ENCODE measurements at places on chromosomes 3 and 15. TPM values are rescaled to one million over a fixed set of nuclear protein-coding genes. Genes with fewer than 3 reads are reported as not detected.

DNA sequence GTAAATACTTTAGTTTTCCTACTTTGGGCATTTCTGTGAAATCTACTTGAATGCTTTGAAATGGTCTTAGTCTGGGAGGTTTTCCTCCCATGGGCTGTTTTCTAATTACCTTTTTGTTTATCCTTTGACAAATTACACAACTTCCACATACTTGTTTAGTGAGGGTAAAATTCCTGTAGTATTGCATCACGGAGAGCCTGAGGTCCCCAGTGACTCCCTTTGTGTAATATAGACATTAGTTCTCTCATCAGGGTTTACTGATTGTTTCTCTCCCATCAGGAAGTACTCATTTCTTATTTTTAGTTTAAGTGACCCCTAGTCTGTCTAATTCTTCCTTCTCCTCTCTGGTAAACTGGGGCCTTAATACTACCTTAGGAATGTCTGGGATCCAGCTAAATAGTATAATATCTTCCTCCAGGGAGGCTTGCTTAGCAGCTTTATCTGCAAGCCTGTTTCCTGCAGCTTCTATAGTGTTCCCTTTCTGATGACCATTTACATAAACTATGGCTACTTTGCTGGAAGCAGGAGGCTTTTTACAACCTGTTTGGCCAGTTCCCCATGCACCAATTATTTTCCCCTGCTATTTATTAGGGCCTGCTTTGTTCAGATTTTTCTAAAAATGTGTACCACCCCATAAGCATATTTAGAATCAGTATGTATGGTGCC, 87.2 kb upstream of the XCR1 start:
- no peak overlapping the region for H3K27ac ChIP-seq
- H3K4me3 ChIP-seq = no peak overlapping the region
- H3K27me3 ChIP-seq = no peaks in the 10 kb centered on the region
- H3K4me1 ChIP-seq = peaks cover 10% of the 10 kb centered on the region
- H3K36me3 ChIP-seq = no peaks in the 10 kb centered on the region
- no peak for DNase-seq

- H3K27ac ChIP-seq = no peak overlapping the region
- no peak for DNase-seq
- no peak overlapping the region for H3K4me3 ChIP-seq
- no peaks in the 10 kb centered on the region for H3K4me1 ChIP-seq
These were observed 73.5 kb downstream of the RYR3 start for GRCh38 chr15:33384307-33384706.

GRCh38 chr15:91291673-91292072, 191.6 kb downstream of the SV2B start:
- H3K27ac ChIP-seq = no peak overlapping the region
- H3K4me3 ChIP-seq = no peak overlapping the region
- no peaks in the 10 kb centered on the region for H3K36me3 ChIP-seq
- H3K4me1 ChIP-seq = no peaks in the 10 kb centered on the region
- DNase-seq = no peak
- peaks cover 71% of the 10 kb centered on the region for H3K27me3 ChIP-seq

GRCh38 chr3:197331131-197331530, 32.7 kb upstream of the DLG1 start:
- no peak overlapping the region for H3K27ac ChIP-seq
- H3K36me3 ChIP-seq = no peaks in the 10 kb centered on the region
- no peaks in the 10 kb centered on the region for H3K27me3 ChIP-seq
- DNase-seq = no peak
- peaks cover 24% of the 10 kb centered on the region for H3K4me1 ChIP-seq

GRCh38 chr15:89533861-89534544, 37.6 kb upstream of the RHCG start:
- no peak for DNase-seq
- no peak overlapping the region for H3K4me3 ChIP-seq
- H3K36me3 ChIP-seq = no peaks in the 10 kb centered on the region
- H3K4me1 ChIP-seq = no peaks in the 10 kb centered on the region
- no peaks in the 10 kb centered on the region for H3K27me3 ChIP-seq

DNA sequence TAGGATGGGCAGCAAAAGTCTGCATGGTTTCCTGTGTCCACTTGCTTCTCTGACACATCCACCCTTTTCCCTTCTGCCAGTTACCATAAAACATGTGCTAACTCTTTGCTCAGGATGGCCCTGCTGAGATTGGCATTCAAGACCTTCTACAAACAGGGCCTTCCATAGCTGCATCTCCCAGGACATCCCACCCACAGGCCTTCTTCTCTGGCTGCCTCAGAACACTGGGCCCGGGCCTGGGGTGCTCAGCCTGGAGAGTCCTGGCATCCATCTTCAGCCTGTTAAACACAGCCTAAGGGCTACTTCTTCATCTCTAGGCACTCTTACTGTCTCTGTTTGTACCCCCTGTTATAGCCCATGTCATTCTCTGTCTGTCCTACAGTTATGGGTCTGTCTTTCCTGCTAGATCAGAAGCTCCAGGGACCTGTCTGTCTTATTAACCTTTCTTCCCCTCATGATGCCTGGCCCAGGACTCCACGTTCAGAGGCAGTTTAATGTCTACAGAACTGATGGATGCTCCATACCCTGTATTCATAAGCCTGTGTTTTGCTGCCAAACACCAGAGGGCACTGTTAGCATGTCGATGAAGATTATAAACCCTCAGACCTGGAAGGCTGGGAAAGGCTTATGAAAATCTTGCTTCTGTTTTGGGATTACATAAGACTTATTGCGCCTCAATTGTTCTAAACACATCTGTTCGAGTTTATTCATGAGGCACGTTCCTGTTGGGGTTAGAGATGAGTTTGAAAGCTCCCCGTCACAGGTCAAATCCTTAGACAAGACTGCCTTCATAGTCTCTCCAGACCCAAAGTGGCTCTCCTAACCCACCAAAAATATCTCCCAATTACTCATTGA, 16.5 kb downstream of the SEMA3G start:
- peaks cover 6% of the 10 kb centered on the region for H3K27me3 ChIP-seq
- peaks cover 21% of the 10 kb centered on the region for H3K4me1 ChIP-seq
- no peak for DNase-seq
- H3K27ac ChIP-seq = no peak overlapping the region
- no peaks in the 10 kb centered on the region for H3K36me3 ChIP-seq
- no peak overlapping the region for H3K4me3 ChIP-seq

- no peaks in the 10 kb centered on the region for H3K4me1 ChIP-seq
- DNase-seq = no peak
These were observed 25.8 kb downstream of the CHRM5 start for GRCh38 chr15:33994005-33994615.

Gene AMIGO3
- total RNA-seq = not detected

Gene NMD3
- 53.9 TPM for total RNA-seq

- no peak overlapping the region for H3K4me3 ChIP-seq
- H3K27me3 ChIP-seq = peaks cover 2% of the 10 kb centered on the region
- peaks cover 17% of the 10 kb centered on the region for H3K4me1 ChIP-seq
- no peak overlapping the region for H3K27ac ChIP-seq
These were observed 408.0 kb downstream of the NAALADL2 start for GRCh38 chr3:175267121-175267531.

Gene UBA7
- total RNA-seq = 139 TPM

DNA sequence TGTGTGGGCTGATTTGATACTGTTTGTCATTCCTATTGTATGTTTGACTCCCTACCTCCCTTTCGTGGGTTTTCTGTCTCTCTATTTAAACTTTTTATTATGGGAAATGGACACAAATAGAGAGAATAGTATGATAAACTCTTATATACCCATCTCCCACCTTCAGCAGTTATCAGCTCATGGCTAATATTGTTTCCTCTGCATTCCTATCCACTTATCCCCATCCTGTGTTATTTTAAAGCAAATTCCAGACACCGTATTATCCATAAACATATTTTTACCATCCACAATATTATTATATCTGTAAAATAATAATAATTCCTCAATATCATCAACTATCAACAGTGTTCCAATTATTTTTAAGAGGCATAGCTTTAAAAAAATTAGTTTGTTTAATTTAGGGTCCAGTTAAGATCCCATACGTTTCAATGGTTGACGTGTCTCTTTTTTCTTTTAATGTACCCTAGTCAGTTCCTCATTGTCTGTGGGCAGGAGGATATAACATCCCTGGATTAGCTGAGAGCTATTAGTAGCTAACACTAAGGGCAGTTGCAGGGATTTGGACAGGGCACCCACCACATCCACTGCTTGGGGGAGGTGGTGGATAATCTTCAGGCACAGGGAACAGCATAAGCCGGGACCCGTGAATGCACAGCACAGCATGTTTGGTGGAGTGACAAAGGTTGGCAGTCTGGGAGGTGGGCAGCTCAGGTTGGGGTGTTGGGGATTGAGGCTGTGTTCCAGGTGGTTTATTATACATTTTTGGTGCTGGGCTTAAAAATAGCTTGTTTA, 23.5 kb downstream of the PLCL2 start:
- H3K27me3 ChIP-seq = peaks cover 14% of the 10 kb centered on the region
- H3K4me1 ChIP-seq = no peaks in the 10 kb centered on the region
- DNase-seq = no peak
- no peaks in the 10 kb centered on the region for H3K36me3 ChIP-seq
- H3K4me3 ChIP-seq = no peak overlapping the region

GRCh38 chr3:86969500-86970189, 21.3 kb downstream of the VGLL3 start:
- DNase-seq = no peak
- no peaks in the 10 kb centered on the region for H3K27me3 ChIP-seq
- peaks cover 6% of the 10 kb centered on the region for H3K4me1 ChIP-seq

Gene ISLR
- 64.9 TPM for total RNA-seq

DNA sequence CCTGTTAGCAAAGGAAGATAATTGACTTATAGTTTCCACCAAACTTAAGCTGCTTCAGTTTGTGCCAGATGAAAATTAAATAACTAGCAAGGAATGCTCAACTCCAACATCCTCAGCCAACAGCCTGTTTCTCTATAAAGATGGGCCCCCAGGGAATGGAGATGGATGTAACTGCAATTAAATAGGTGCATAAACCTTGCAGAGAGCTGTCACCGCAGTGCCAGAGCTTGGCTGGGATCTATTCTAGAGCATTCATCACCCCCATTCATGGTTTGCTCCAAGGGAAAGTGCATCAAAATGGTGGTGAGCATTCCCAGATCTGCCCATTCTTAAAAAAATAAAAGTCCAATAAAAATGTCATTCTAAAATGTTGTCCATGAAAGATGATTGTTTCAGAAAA, 19.7 kb upstream of the RORA start:
- no peaks in the 10 kb centered on the region for H3K36me3 ChIP-seq
- DNase-seq = no peak
- H3K4me1 ChIP-seq = no peaks in the 10 kb centered on the region
- peaks cover 27% of the 10 kb centered on the region for H3K27me3 ChIP-seq

Gene IL5RA
- total RNA-seq = not detected

GRCh38 chr3:11556851-11557644, 86.7 kb downstream of the VGLL4 start:
- H3K27me3 ChIP-seq = no peaks in the 10 kb centered on the region
- H3K4me1 ChIP-seq = peaks cover 40% of the 10 kb centered on the region
- no peak for DNase-seq
- H3K4me3 ChIP-seq = no peak overlapping the region

Gene CHRNA5
- total RNA-seq = 5.5 TPM

- no peak for DNase-seq
- H3K4me3 ChIP-seq = no peak overlapping the region
- peaks cover 51% of the 10 kb centered on the region for H3K36me3 ChIP-seq
- no peak overlapping the region for H3K27ac ChIP-seq
- H3K4me1 ChIP-seq = no peaks in the 10 kb centered on the region
These were observed 18.2 kb downstream of the IDH3A start for GRCh38 chr15:78167227-78167888.

Gene DZIP1L
- total RNA-seq = 26.5 TPM

GRCh38 chr3:162391301-162391700, 894.7 kb downstream of the OTOL1 start:
- H3K36me3 ChIP-seq = no peaks in the 10 kb centered on the region
- no peaks in the 10 kb centered on the region for H3K27me3 ChIP-seq
- DNase-seq = no peak
- H3K27ac ChIP-seq = no peak overlapping the region
- H3K4me1 ChIP-seq = no peaks in the 10 kb centered on the region

GRCh38 chr3:73449774-73450173, 175.0 kb downstream of the PDZRN3 start:
- H3K4me3 ChIP-seq = no peak overlapping the region
- H3K27me3 ChIP-seq = no peaks in the 10 kb centered on the region
- H3K27ac ChIP-seq = peak overlapping the region; percentile 21
- no peaks in the 10 kb centered on the region for H3K36me3 ChIP-seq
- DNase-seq = no peak

DNA sequence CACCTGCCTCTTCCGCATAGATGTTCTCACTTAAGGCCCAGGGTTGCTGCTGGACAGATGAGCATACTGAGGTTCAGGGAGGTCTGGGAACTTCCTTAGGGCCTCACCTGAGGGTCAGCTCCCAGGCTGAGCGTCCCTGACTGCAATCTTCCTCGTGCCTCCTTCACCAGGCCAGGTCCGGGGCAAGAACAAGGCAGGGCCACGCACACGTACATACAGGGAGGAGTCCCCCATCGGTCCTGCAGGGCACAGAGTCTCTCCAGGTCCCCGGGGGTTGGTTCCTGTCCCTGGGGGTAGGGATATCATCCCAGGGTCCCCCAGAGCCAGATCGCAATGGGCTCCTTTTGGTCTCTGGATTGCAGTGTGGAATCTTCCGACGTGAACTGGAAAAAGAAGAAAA, 130.1 kb downstream of the LRRK1 start:
- H3K36me3 ChIP-seq = no peaks in the 10 kb centered on the region
- DNase-seq = no peak
- H3K4me3 ChIP-seq = no peak overlapping the region
- H3K27ac ChIP-seq = no peak overlapping the region

DNA sequence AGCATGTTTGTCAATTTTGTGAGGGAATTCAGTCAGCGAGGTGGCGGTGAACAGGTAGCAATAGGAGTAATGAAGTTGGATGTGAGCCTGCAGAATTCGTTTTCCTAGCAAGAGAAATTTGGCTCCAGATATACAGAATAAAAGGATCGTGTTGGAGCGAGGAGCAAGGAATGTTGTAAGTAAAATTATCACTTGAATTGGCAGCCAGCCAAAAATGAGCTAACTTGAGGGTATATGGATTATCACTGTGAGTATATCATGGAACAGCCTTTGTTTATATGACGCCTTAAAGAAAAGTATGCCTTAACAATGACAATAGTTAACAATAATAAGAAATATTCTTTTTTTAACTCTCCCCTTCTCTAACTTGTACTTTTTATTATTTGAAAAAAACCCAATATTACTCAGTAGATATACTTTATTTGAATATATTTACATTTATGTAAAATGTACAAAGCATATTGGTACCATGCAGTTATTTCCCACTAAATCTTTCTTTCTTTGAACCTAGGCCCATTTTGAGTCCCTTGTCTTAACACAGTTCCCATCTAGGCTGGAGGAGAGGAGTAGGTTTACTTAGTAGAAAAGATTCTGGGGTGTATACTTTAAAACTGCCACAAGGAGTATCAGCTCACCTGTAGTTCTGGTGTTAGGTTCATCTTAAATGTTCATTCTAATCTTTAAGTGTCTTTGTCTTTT, 29.3 kb downstream of the EPHA6 start:
- no peaks in the 10 kb centered on the region for H3K27me3 ChIP-seq
- DNase-seq = no peak
- no peak overlapping the region for H3K4me3 ChIP-seq

GRCh38 chr3:170724599-170725280, 138.9 kb upstream of the SLC7A14 start:
- DNase-seq = no peak
- H3K36me3 ChIP-seq = no peaks in the 10 kb centered on the region
- no peak overlapping the region for H3K4me3 ChIP-seq
- no peaks in the 10 kb centered on the region for H3K27me3 ChIP-seq
